ENCODE measurements at places on chromosomes 1 and 21. TPM values are rescaled to one million over a fixed set of nuclear protein-coding genes. Genes with fewer than 3 reads are reported as not detected.

Gene GDAP2
- 24.1 TPM for total RNA-seq

Gene SPATC1L
- 5.2 TPM for total RNA-seq

Gene SAMSN1
- total RNA-seq = 6.4 TPM

Gene SPRR2F
- 2.5 TPM for total RNA-seq

Gene POTED
- not detected for total RNA-seq

Gene NPHS2
- total RNA-seq = not detected

Gene RAB42
- total RNA-seq = 2.5 TPM

Gene RGS13
- total RNA-seq = 0.98 TPM
